ENCODE measurements at places on chromosomes 5 and 9.

GRCh38 chr9:129098328-129098727 lies 12.3 kb downstream of the CRAT start:
- no peak for DNase-seq

GRCh38 chr9:84669288-84670137 lies at the start of gene NTRK2:
NTRK2 (plus strand) TSS chr9:84669729; CDS start chr9:84670749, 1,020 bp downstream.
- no peak for DNase-seq

DNA sequence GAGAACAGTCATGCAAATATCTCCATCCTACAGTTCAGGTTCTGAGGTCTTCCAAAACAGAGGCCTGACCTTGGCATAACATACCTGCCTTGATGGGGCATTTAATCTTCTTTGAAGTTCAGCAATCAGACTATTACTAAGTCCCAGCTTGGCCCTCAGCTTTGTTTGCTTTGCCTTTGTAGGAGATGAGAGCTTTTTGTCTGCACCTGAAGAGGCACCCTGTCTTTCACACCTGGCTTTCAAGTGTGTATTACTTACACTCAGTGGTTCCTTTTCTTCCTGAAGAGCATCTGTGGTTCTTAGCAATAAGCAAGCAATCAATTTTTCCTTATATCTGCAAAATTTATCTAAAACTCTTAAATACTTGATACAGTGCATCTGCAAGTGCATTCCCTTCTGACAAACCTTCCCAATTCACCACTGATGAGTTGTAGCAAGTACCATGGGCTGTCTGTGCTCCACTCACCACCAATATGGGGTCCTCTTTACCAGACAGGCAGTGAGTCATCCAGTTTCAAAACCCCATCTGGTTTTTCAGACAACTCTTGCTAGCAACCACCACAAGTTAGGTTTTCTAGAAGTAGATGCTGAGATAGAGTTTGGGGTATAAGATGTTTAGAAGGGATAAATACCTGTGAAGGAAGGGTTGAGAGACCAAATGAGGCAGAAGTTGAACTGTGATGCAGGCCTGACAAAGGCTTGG lies 100.2 kb downstream of the HINT1 start:
- no peak for DNase-seq

- DNase-seq: no peak
Observed at GRCh38 chr5:66170195-66170919, 26.3 kb downstream of the SREK1 start.

GRCh38 chr5:170782438-170782837 lies 1.1 kb upstream of the GABRP start:
- DNase-seq: peak; percentile 61

DNA sequence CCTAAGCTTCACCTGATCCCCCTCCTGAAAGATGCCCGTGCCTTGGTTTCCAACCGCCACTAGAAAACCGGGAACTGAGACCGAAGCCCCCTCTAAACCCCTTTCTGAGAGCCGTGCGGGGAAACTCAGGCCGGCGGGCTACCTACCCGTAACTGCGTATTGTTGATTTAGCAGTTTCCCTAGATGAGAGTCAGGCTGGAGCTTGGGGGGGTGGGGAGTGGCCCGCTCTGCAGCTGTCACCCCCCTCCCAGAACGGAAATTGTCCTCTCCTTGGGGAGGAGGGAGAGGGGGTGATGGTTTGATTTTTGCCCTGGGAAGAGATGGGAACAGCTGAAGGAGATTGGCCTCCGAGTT lies 2.5 kb downstream of the CXXC5 start:
- DNase-seq: no peak

DNA sequence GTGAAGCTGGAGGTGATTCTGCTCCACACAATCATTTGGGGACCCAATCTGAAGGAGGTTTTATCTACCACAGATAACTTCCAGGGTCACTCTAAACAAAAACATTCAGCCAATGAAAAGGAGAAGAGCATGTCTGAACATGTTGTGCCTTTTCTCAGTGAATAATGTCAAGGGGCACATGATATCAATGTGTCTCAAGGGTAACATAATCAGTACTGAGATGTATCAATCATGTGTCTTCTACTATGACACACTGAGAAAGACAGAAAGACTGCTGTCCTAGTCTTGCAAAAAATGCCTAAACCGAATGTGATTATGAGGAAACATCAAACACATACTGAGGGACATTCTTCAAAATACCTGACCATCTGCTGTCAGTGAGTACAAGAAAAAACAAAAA lies 25.4 kb upstream of the RASA1 start:
- DNase-seq: no peak

DNA sequence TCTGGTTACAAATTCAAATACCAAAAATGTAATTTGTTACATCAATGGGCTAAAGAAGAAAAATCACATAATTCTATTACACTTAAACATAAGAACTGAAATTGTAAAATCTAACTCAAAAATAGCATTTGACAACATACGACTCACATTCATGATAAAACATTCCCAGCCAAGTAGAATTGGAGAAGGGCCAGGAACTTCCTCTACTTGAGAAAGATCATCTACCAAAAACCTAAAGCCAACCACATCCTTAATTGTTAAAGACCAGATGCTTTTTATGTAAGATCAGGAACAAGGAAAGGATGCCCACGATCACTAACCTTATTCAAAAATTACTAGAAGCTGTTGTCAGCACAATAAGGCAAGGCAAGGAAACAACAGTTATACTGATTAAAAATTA lies 1819.8 kb upstream of the C9orf72 start:
- DNase-seq: no peak

- DNase-seq: peak; percentile 69
Observed at GRCh38 chr9:126398403-126399058, 71.9 kb downstream of the MVB12B start.

DNA sequence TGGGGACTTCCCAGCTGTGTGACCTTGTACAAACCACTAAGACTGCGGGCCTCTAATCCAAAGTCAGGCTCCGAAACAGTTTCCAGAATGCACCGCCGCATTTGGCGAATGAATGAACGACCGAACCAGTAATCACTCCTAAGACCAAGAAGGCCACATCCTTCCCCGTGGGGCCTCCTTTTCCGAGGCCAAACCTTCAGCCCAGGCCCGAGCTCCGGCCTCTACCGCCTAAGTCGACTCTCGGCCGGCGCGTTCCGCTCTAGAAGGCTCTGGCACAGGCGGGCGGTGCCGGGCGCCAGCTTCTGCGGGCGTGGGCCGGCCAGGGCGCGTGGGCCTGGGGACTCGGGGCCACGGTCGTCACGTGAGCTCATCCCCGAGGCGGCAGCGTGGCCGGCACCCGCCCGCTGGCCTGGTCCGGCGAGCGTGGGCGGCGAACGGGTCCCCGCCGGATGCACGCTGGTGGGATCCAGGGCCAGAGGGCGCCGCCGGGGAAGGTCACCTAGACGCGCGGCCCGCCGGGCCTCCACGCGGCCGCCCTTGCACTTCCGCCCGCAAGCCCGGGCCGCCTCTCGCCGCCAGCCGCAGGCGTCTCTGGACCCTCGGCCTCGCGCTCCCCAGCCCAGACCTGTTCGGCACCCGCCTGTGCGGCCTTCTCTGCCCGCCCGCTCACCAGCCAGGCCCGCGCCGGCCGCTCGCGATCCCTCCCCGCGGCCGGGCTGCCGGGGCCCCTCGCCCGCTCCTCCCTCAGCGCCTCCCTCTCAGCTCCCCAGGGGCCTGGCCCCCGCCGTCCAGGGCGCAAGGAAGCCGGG lies 754 bp downstream of the VDAC1 start:
- peak; percentile 51 for DNase-seq

DNA sequence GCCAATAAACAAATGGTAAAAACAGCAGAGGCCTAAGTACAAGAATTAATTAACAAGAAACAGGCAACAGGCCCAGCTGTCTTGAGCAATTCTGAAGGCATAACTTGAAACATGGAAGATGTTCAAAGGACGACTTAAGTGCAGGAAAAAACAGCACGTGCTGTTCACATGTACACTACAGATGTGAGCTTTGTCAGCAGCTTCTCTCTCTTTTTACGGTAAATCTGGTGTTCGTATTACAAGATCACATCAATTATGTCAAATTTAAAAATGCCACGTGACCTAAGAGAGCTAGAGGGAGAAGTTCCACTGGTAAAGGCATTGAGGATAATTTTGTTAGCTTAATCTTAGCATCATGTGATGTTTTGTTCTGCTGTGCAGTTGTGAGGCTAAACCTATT lies 281.1 kb downstream of the PSAT1 start:
- no peak for DNase-seq

DNA sequence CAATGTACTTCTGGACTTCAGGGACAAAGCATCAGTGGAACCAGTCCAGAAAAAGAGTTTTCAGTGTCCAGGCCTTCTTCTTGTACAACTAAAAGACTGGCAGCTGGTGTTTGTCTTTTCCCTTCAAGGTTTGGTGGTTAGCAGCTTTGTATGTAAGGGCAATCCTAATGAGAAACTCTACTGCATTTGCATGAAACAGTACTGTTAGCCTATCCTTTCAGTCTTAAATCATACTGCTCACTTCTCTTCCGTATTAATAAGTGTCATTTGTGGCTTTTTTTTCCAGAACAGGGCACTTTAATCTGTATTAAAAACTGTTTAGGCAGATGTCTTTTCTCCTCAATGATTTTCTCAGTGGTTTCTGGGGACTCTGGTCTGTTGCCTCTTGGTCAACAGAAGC lies 48.9 kb downstream of the FAM174A start:
- no peak for DNase-seq

GRCh38 chr5:36378551-36378950 lies 76.8 kb upstream of the RANBP3L start:
- DNase-seq: no peak

- no peak for DNase-seq
Observed at GRCh38 chr5:73691302-73692080, 65.5 kb downstream of the ARHGEF28 start.

GRCh38 chr9:135886147-135886981 lies 21.0 kb downstream of the CAMSAP1 start:
- no peak for DNase-seq

GRCh38 chr9:119160551-119160950 lies 208.7 kb downstream of the BRINP1 start:
- DNase-seq: no peak

DNA sequence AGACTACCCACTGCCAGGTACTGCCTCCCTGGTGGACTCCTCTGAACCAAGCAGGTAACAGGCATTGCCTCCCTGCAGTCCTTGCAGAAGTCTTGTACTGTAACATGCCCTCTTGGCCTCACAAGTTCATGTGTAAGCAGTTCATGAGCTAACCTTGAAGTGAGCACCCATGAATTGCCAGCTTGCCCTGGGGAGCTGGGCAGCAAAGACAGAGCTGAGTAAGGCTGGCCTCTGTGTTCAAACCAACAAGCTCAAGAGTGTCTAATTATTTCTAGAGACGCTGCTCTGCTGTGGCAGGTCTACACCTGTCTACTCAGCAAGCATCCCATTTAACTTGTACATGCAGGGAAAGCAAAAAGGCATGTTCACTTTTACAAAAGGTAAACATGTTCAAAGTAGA lies 113.5 kb downstream of the FEM1C start:
- no peak for DNase-seq

- no peak for DNase-seq
Observed at GRCh38 chr9:130088051-130088450, 34.3 kb downstream of the GPR107 start.

DNA sequence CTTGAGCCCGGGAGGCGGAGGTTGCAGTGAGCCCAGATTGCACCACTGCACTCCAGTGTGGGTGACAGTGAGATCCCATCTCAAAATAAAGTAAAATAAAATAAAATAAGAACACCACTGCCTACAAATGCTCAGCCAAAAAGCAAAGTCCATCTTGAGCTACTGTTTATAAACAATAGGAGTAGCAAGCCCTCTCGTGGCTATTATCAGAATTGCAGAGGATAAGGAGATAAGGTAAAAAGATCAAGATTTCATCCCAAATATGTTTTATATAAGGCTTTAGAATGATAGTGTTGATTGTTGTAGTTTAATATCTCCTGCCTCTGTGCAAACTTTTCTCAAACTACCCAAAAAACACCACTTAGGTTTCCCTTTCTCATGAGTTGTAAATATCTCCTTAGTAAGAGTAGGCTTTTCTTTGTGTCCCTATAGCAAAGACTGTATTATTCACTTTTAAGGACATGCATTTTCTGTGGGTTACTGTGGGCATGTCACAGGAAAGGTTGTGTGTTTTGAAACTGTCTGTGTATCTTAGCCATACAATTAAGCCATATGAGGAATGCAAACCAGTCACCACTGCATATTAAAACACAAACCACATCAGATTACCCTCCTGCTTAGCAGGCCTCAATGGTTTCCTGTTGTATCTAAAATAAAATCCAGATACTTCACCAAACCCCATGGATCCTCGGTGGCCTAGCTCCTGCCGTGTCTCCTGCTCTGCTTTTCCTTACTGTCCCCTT lies 31.8 kb upstream of the CKS2 start:
- peak; percentile 70 for DNase-seq

GRCh38 chr9:121662359-121662758 lies 10.9 kb downstream of the DAB2IP start:
- DNase-seq: no peak

GRCh38 chr9:94269264-94269663 lies 10.2 kb downstream of the ZNF169 start:
- no peak for DNase-seq

- peak; percentile 63 for DNase-seq
Observed at GRCh38 chr9:111691672-111692329, 30.4 kb downstream of the GNG10 start.

DNA sequence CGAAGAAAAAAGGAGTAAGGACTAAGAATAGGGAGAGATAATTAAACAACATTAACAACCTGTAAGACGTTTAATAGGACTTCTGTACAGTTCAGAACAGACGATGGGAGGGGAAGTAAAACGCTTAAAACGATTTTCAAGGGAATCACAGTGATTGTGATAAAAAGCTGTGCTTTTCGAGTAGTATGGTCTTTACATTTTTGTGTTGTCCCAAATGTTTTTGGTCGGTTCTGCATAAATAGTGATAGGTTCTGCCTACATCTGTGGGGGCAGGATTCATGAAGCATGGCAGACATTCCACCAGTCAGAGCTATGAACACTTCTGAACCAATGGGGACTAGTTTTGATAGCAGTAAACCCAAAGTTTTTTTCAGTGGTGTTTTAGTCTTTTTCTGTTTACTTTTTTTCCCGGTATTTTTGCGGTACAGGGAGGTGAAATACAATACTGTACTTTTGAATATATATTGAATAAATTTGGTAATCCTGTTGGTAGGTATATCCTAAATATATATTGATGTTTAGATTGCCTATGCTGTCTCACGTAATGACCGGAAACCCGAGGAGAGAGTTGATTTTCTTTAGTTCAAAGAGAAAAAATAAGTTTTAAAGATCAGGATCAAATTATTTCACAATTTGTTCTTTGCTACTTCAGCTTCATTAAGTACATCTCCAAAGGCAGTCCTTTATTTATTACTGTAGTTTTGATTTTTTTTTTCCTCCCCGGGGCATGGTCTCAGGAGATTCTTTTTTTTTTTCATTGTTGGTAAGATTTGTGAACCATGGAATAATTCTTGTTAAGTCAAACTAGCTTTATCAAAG lies 1.3 kb downstream of the ERBIN start:
- DNase-seq: peak; percentile 75

DNA sequence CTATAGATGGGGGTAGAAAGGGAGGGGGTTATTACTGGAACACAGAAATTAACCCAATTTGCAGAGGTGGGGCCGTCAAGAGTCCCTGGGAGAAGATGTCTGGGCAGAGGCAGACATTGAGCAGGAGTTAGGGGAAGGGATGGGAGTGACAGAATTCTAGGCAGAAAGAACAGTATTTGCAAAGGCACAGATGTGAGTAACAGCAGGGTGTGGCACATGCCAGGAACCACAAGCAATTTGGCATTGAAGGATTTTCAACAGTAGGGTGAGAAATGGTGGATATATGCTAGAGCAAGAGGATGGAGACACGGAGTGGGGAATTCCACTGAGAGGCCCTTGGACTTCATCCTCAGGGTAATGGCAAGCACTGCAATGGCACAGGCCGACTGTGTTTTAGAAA lies 71.6 kb upstream of the FRRS1L start:
- no peak for DNase-seq
